Endothelial cell of coronary artery (primary cell): ENCODE measurements at places on chromosomes 6 and 20. TPM values are rescaled to one million over a fixed set of nuclear protein-coding genes. Genes with fewer than 3 reads are reported as not detected.

Gene OPRL1
- total RNA-seq: 1.3 and 2.6 TPM in 2 replicates

Gene SIRPB2
- total RNA-seq: 0.47 and 3.2 TPM in 2 replicates

Gene SLC22A7
- not detected in 2 replicates for total RNA-seq

Gene FAM83C
- not detected in 2 replicates for total RNA-seq
